ENCODE measurements at places on chromosomes 13 and 19.

DNA sequence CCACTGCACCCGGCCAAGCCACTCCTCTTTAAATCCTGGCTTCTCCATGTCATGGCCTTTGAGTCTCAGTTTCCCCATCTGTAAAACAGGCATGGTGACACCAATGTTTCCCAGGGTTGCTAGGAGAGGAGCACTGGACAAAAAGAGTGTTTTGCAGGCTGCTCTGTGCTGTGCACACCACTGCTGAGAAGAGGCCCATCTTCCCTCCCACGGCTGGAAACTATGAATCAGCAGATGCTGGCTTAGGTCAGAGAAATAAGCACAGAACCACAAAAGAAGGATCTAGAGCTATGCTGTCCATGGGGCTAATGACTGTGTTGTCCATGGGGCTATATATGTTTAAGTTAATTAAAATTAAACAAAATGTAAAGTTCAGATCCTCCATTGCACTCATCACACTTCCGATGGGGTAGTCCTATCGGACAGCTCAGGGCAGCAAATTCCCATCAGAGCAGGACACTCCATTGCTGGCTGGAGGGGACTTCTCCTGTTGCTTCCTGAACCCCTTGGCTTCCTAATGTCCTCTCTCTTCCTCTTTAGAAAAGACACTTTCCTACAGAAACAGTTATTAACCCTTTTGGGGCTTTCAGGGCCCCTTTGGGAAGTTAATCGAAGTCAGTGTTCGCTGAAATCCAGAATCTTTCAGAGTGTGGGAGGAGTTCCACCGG, 37.1 kb downstream of the TSHZ3 start:
- DNase-seq, result no peak

DNA sequence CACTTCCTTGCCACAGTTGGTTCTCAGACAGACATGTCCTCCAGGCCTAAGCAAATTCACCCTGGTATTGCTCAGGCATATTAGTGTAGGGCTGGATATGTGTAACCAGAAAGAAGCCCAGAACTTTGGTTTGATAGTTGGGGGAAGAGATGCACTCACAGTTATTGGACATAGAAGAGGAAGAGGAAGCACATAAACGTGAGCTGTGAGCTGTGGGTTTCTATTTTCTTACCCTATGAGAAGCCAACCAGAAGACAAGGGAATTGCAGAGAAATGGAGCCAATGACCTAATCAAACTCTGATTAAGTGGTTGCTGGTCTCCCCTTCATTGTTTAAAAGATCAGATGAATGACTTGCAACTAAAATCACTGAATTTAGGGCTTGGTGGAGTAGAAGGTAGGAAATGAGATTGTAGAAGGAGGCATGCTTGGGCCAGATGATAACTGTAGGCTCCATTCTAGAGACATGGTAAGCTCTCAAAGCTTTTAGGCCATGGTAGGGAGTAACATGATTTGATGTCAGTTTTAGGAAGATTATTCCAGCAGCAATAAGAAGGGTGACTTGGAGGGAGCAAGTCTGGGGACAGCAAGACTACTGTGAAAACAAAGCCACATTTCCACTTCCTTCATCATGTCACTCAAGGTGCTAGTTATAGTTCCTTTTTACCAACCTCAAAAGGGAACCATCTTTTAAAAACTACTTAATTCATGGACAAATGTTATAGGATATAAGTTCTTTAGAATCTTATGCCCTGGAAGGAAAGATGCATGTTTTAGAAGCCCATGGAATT, 24.1 kb upstream of the WDFY2 start:
- no peak for DNase-seq

DNA sequence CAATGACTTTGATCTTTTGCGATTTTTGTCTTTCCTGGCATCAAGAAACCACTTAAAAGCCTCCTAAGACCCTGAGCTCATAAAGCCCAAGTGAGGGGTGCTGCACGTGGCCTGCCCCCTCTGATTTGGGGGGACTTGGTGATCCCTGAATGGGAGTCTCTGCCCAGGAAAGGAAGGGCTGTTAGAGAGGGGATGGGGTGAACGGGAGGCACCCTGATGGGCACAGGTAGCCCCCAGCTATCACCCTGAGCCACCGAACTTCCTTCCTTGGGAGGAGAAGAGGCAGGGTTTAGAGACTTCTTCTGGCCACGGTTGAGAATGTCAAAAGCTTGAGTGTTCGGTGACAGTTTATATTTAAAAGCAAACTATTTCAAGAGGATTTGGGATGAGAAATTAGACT, 305.5 kb downstream of the ZNF536 start:
- DNase-seq, result no peak

- no peak for DNase-seq
These were observed 6.2 kb downstream of the MYO1F start for GRCh38 chr19:8571006-8571411.

- no peak for DNase-seq
These were observed 11.3 kb downstream of the GPR12 start for GRCh38 chr13:26749285-26749684.

GRCh38 chr13:90613076-90613795, 734.3 kb upstream of the MIR17HG start:
- DNase-seq, result no peak

All from retinal pigment epithelial cell (primary cell).